ENCODE measurements at places on chromosomes 4 and X.

DNA sequence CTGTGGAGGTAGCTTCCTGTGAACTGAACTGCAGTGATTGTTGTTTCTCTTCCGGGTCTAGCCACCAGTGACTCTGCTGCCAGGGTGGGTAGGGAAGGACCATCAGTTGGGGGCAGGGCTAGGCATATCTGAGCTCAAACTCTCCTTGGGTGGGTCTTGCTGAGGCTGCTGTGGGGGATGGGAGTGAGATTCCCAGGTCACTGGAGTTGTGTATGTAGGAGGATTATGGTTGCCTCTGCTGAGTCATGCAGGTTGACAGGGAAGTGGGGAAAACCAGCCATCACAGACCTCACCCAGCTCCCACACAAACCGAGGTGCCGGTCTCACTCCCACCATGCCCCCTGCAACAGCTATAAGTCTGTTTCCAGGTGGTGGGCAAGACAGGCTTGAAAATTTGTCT lies 1937.8 kb downstream of the PCDH7 start:
- no peak for DNase-seq

GRCh38 chrX:77693594-77693993 lies 92.4 kb downstream of the ATRX start:
- DNase-seq = no peak

DNA sequence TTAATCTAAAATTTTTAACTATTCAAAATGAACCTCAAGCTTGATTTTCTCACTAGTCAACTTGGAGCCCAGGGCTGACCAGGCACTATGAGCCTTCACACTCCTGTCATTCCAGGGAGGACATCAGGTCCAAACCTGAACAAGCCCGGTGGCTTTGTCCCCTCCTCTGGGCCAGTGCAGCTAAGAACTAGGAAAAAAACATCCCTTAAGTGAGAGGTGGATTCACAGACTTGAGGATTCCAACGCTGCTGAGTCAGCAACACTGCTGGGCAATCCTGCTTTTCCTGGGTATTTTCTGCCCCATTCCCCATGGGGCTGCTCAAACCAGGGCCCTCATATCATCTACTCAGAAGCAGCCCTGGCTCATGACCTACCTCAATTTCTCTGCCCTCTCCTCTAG lies 4.0 kb downstream of the RNF212 start:
- no peak for DNase-seq

GRCh38 chr4:156790866-156791265 lies 180.7 kb downstream of the PDGFC start:
- DNase-seq = no peak

GRCh38 chrX:119607018-119607389 lies 780 bp upstream of the NKRF start:
- no peak for DNase-seq

DNA sequence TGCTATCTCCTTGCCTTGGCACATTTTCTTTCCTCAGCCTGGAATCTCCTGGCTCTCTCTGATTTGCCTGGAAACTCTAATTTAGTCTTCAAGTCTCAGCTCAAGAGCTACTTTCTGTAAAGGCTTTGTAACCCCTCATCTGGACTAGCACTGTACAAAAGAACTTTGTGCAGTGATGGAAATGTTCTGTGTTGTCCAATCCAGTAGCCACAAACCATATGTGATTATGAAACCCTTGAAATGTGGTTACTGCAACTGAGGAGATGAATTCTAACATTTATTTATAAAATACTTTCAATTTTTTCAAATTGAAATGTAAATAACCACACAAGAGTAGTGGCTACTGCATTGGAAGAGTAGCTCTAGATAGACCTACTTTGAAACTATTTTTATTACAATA lies 66.6 kb upstream of the HS3ST1 start:
- no peak for DNase-seq

- DNase-seq = no peak
Observed at GRCh38 chr4:40379248-40379647, 44.1 kb downstream of the CHRNA9 start.

DNA sequence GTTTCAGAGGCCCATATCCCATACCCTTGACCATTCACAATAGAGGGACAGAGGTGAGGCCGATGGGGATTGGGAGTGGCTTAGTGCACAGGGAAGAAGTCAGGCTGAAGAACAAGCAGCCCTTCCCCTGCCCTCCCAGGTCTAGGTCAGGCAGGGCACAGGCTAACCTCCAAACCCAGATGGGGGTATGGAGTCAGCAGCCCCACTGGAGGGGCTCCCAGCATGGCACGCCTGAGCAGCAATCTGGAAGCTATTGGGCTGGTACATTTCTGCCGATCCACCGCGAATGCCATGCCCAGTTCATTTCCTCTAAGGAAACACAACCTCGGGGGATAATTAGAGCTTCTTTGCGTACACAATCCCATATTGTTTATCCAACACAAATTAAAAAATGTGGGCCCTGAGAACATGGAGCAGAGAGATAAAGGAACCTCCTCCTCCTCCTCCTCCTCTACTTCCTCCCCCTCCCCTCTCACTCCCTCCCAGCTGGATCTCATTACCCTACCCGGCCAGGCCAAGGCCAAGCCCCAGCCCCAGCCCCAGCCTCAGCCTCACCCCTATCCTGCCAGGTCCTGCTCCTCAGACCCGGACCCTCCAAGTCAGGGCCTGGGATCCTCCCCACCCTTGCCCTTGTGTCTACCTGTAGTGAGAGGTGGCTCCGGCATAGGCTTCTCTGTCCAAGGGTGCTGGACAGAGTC lies 83.0 kb downstream of the PJA1 start:
- no peak for DNase-seq

DNA sequence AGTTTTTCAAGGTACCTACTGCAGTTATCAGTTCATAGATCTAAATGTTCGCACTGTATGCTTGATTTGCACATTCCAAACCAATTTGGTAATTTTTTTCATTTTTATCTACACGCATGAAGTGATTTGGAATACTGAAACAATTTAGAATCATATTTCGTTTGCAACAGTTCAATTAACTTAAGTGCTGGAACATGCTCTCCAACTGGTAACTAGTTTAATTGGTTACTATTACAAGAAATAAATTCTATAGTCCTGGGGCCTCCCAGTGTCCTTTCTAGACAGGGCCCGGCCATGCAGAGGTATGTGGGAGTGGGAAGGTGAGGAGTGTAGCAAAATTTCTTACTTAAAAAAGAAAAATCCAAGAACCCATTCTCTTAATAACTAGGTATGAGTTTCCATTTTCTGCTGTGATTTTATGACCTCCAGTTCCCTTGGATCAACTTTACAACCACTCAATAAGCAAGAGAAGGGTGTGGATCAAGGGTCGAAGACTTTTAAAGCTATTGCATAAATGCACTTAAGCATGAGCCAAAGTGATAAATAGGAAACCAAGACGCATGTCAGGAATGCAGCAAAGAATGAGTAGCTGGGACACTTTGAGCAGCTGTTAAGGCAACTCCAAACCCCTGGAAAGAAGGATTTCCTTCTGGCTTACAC lies 106.9 kb downstream of the PPARGC1A start:
- no peak for DNase-seq

- DNase-seq = no peak
Observed at GRCh38 chr4:8112036-8112576, 46.5 kb downstream of the ABLIM2 start.

DNA sequence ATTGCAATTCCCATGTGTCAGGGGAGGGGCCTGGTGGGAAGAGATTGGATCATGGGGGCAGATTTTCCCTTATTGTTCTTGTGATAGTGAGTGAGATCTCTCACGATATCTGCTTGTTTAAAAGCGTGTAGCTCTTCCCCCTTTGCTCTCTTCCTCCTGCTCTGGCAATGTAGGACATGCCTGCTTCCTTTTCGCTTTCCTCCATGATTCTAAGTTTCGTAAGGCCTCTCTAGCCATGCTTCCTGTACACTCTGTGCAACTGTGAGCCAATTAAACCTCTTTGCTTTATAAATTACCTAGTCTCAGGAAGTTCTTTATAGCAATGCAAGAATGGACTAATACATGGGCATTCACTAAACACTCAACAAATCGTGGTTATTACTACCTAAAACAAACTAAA lies 37.2 kb upstream of the PAPSS1 start:
- no peak for DNase-seq

GRCh38 chr4:19993242-19993641 lies 258.5 kb upstream of the SLIT2 start:
- DNase-seq = no peak

DNA sequence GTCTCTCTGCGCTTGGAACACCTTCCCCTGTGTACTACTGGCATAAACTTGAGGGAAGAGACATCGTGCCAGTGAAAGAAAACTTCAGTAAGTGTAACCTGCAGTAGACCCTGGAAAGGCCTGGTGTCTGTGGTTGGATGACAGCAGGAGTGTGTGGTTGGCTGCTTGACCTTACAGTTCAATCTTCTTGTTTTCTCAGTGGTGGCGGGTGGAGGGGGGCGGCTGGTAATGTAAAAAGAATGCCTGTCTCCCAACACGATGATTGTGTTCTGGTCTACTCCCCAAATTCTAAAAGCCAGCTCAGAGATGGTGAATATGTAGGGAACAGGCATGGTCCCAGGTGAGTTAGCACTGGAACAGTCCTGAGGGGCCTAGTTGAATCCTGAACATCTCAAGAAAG lies 18.6 kb downstream of the PSMD10 start:
- DNase-seq = no peak

DNA sequence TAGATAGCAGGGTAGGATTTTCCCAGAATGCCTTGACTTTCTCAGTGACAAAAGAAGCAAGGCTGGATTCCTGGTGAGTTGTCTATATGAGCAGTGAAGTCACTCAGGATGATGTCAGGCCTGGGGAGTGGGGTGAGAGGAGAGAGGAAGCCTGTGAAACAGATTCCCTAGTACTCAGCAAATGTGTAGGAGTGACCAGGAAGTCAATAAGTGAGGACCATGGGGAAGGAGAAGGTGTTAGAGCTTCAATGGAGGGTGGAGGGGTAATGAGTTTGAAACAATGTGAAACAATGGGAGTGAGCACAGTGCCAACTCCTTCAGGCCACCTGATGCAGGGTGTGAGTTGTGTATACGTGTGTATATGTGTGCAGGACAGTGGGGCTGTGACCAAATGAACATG lies 2.4 kb upstream of the SLC9A6 start:
- DNase-seq = no peak

DNA sequence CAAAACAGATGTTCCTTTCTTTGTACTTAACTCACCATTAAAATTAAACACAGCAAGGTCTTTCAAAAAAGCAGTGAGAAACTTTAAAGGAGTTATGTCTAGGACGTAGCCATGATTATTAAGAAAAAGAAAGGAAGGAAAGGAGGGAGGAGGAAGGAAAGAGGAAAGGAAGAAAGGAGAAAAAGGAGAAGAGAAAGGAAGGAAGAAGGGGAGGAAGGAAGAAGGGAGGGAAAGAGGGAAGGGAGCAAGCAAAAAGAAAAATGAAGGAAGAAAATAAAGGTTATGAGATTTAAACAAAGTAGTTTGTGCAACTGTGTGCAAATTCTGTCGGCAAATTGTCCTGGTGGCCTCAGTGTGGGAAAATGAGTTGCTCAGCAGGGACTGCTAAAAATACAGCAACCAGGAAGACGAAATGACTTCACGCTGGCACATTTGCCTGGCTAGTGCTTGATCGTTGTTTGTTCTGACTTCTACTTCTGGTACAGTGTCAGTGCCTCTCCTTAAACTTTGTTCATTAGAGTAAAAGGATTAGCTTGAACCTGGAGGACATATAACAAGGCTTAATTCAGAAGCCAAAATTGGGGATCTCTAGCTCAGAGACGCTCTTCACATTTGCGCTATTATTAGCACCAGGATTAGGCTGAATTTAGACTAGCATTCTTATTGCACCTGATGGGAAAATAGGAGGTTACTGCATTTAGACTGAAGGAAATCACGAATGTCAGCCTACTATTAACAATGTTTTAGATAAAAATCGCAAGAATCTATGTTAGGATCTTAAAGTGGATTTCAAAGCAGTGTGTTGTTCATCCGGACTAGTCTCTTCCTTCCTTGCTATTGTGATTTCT lies 81.2 kb downstream of the DCK start:
- no peak for DNase-seq

GRCh38 chr4:29770627-29771026 lies 949.5 kb upstream of the PCDH7 start:
- DNase-seq = no peak

DNA sequence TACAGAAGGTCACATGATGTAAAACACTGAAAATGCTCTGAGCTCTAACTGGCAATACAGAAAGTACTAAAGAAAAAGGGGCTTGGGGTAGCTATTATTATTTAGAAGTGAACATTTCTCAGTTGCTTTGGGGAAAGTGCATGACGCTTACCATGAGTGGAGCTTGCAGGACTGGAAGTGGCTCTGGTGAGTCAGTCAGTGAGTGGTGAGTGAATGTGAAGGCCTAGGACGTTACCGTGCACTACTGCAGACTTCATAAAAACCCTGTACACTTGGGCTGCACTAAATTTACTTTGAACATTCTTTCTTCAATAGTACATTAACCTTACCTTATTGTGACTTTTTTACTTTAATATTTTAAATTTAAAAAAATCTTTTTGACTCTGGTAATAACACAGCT lies 89.3 kb upstream of the ENPP6 start:
- no peak for DNase-seq

DNA sequence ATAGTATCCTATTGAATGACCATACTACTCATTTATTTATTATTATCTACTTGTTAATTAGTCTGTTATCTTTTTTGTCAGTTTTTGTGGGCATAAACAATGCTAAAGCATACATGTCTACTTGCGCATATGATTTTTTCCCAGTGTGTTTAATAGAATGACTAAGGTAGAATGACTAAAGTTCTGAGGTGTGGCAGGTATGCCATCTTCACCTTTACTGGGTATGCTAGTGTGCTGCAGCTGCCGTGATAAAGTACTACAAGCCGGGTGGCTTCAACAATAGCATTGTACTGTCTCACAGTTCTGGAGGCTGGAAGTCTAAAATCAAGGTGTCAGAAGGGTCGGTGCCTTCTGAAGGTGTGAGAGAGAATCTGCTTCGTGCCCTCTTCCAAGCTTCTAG lies 19.2 kb downstream of the CD38 start:
- no peak for DNase-seq

DNA sequence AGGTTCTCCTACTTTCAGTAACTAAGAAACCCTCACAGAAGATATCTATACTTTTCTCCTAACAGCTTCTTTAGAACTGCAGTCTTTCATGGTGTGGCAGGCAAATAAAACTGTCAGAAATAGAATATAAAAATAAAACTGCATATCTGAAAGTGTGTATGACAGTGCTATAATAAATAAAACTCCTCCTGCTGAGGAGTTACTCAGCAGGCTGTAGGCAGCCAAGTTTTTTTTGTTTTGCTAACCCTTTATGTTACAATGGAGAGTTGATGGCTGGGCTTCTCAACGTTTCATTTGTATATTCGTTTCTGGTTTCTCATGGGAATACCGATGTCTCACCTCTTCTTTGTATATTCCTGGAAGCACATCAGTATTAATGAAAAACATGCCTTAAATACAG lies 18.2 kb upstream of the UGT2B10 start:
- DNase-seq = no peak

All from activated CD8-positive, alpha-beta memory T cell treated with anti-CD3 and anti-CD28 coated beads for 4 hours (primary cell).